ENCODE measurements at places on chromosomes 2 and 18. TPM values are rescaled to one million over a fixed set of nuclear protein-coding genes. Genes with fewer than 3 reads are reported as not detected.

Gene FEV
- total RNA-seq: not detected

Gene SOWAHC
- 46.2 TPM for total RNA-seq

Gene ASXL2
- 21.4 TPM for total RNA-seq

Gene ASXL3
- 0.32 TPM for total RNA-seq

Gene UBXN2A
- total RNA-seq: 10.4 TPM

Gene CHRNA1
- not detected for total RNA-seq

Gene OTOS
- not detected for total RNA-seq

Gene NAT8
- not detected for total RNA-seq

Gene SLC4A5
- total RNA-seq: 0.56 TPM

Gene CTNNA2
- total RNA-seq: not detected

Gene STPG4
- 0.16 TPM for total RNA-seq

Gene GAD1
- total RNA-seq: 1.1 TPM

Gene RSAD2
- total RNA-seq: 1.6 TPM

Gene SCN3A
- total RNA-seq: 0.28 TPM

Gene ABCG8
- total RNA-seq: not detected

Gene PLCD4
- 5.7 TPM for total RNA-seq

Gene MSTN
- total RNA-seq: 0.08 TPM

Gene SCYGR4
- not detected for total RNA-seq

Gene MAT2A
- total RNA-seq: 235 TPM

Gene RESP18
- not detected for total RNA-seq

Gene FMNL2
- 12.4 TPM for total RNA-seq

Gene ACAA2
- total RNA-seq: 27.6 TPM

Gene TCF23
- not detected for total RNA-seq

Gene WDFY1
- total RNA-seq: 24.9 TPM

Gene VWC2L
- not detected for total RNA-seq

Gene FIGLA
- not detected for total RNA-seq

Gene ANKRD30B
- total RNA-seq: not detected

Gene PKDCC
- 1.8 TPM for total RNA-seq

Gene TACR1
- 0.64 TPM for total RNA-seq

Gene SLC30A3
- total RNA-seq: not detected

Gene KCNJ13
- total RNA-seq: not detected

Gene CYTIP
- total RNA-seq: 1.3 TPM

Gene EIF2B4
- total RNA-seq: 29.2 TPM

Gene NTSR2
- not detected for total RNA-seq

Gene CCDC148
- 0.32 TPM for total RNA-seq

Gene ATP6V1B1
- total RNA-seq: 2.4 TPM
